ENCODE measurements at places on chromosomes 11 and 22.

DNA sequence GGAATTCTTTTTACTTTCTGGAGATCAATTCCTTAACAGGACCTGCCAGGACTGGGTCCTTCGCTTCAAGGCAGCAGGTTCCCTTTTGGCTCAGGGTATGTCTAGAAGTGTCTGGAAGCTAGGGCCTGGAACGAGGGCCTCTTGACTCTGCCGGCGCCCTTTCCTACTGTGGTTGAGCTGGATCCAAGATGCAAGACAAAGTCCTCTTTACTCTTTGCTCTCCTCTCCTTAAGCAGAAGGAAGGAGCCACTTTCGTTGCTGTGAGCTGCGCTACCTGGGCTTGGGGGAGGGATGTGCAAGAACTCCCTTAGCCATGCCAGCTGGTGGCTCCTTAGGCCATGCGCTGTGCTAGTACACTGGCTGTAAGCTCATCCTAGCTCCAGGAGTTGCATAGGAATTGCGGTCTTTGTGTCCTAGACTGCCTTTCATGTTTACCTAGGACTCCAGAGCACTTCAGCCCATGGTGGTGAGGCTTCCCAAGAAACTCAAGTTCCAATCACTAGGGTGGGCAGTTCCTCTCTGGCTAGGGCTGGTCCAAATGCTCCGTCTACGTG lies 18.1 kb downstream of the GLB1L2 start:
- DNase-seq = no peak

DNA sequence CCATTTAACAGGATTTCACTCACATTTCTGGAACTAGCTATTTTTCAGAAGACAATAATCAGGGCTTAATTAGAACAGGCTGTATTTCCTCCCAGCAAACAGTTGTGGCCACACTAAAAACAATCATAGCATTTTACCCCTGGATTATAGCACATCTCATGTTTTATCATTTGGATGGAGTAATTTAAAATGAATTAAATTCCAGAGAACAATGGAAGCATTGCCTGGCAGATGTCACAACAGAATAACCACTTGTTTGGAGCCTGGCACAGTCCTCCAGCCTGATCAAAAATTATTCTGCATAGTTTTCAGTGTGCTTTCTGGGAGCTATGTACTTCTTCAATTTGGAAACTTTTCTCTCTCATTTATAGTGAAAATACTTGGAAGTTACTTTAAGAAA lies 9.2 kb downstream of the PRSS23 start:
- DNase-seq = no peak

GRCh38 chr11:2689651-2690575 lies 9.9 kb downstream of the KCNQ1OT1 start:
- no peak for DNase-seq

DNA sequence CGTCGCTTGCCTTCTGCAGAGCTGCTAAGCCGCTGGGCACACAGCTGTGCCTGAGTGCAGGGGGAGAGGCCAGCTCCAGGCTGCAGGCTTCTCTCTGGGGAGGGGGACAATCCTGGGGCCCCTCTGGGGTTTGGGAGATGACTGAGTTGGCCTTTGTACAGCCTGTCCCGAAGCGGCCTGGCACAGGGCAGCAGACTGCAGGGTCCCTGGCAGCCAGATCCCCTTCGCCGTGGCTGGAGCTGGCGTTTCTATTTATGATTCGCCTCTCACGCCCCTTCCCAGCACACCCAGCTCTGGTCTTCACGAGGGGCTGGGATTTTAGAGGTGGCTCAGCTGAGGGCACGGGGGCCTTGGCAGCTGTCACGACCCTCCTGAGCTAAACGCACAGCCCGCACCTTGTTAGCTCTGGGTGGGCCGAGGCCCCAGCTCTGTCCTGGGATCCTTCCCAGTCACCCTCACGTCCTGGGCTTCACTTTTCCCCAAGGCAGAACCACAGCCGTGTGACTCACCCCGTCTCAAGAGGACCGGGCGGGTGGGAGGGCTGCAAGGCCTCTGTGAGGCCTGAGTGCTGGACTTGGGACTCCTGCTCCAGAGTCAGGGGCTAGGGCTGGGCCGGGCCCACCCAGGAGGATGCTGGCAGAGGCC lies 18.4 kb downstream of the OSBPL5 start:
- no peak for DNase-seq

DNA sequence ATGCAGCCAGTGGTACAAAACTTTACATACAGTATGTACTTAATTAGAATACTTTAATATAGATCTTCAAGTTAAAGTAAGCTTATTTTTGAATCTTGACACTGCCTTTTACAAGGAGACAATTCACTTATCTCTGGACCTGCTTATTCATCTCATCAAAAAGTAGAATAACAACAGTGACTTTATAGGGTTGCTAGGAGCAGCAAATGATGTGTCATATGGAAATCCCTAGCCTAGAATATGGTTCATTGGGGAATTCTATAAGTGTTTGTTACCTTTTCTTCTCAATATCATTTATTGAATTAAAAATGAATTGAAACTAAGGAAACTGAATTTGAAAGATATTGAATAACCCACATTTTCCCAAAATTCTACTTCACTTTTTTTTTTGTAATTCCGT lies 45.0 kb upstream of the FIBIN start:
- no peak for DNase-seq

GRCh38 chr11:75238595-75239440 lies 1.8 kb upstream of the TPBGL start:
- DNase-seq = peak; percentile 10

GRCh38 chr11:119699227-119699626 lies 29.8 kb downstream of the NECTIN1 start:
- DNase-seq = no peak

GRCh38 chr22:39723899-39724351 lies 153.4 kb downstream of the CACNA1I start:
- no peak for DNase-seq

- no peak for DNase-seq
These were observed 6.8 kb upstream of the OMP start for GRCh38 chr11:77095551-77096490.

GRCh38 chr11:131734871-131735270 lies 364.5 kb downstream of the NTM start:
- DNase-seq = no peak

GRCh38 chr22:20466659-20467379 lies 28.8 kb downstream of the KLHL22 start:
- no peak for DNase-seq

DNA sequence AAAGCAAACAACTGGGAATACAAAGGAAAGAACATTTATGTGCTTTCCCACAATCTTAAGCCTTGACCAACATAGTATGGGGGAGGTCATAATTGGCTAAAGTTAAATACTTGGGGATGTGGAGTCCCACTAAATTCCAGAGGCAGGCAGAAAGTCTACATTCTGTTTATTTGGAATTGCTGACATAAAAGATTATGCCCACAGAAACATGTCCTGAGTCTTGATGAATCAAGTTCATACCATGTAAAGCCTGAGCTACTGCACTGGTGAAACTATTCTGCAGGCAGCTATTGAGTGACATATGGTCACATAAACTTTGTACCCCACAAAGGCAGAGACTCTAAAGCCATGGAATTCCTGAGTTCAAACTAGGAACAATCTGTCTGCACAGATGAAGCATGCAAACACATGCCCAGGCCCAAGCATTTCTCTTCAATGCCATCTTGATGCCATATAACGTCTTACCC lies 69.9 kb upstream of the CHRM4 start:
- DNase-seq = no peak

DNA sequence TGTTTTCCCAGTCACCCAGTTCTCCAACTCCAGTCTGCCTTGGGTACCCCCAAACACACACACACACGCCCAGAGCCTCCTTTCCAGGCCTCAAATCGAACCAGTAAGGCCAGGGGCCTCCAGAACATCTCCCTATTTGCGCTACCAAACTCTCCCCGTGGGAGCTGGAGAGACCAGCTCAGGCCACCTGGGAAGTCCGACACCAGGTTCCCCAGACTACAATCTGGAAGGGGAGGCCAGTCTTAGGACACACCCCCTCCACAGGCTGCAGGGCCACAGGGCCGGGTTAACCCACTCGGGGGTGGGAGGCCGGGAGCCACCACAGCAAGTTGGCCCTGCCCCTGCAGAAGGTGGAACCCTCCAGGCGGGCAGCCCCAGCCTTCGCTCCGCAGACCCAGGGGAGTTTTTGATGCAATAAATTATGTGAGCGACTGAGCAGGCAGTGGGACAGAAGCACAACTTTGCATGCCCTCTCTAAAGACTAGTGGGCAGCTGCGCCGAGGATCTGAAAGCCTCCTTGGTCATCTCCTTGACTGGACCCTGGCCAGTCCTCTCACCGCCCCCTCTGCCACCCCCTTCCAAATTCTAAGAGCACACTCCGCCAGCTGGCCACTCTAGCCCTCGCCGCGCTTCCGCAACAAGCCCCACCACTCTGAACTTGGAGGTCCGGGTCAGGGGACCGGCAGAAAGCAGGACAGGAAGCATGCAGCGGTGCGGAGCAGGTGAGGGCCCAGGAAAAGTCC lies 2.8 kb downstream of the IGF2 start:
- no peak for DNase-seq
